ENCODE measurements at places on chromosomes 16 and 17.

DNA sequence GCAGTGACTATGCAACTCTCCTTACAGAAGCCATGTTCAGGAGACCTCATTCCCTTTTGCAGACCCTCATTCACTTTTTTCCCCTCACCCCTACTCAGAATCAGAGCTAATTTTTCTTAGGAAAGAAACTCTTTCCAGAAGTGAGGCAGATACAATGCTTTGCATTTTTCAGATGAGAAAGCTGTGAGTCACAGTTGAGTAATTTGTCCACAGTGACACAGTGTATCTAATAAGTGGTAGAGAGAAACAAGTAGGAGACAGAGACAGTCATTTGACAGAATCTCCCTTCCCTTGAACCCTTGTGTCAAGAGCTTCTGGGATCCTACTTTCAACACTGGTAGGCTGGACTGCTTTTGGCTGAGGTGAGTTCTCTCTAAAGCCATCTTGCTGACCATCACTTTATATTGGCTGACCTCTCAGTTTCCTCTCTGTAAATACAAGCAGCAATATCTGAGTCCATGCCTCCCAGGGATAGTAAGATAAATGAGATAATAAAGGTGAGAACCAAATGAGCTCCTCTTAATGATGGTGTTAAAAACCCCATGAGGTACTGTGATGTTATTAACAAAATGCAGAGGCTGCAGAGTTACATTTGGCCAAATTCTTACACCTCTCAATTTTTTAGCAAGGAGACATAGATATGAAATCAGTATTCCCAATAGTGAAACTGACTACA lies 130.8 kb downstream of the CA10 start:
- DNase-seq = peak; percentile 17

DNA sequence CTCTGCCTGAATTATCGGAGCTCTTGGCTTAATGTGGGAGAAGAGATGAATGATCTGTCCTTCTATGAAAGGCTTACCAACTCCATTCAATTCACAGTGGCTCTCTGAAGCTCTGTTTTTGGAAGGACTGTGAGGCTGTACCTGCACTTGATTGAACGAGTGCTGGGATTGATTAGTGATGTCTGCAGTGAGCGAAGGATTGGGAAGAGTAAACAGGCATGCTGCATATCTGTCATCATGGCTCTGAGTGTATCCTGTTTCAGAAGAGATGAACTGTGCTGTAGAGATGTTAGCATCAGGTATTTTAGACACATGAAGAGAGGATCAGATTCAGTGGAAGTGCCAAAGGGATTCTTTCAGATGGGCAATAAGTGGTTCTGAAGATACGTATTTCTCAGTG lies 564.0 kb downstream of the MAF start:
- no peak for DNase-seq

DNA sequence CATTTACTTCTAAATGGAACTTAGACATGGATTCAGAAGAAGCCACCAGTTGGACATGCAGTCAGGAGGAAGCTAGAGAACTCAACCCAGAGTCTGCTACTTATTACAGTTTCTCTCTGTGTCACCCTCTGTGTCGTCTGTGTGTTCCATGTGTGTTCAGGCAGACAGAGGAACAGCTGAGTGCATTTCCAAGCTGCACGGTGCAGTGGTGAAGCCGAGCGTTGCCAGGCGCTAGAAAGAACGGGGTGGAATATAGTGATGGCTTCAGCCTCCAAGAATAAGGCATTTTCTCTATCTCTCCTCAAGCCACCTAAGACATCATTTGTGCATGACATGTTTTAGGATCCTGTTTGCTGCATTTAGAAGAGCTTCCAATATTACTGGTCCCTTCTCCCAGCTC lies 101.1 kb upstream of the CCL2 start:
- DNase-seq = no peak

- no peak for DNase-seq
These were observed 432.5 kb upstream of the ZFHX3 start for GRCh38 chr16:73480381-73480780.

DNA sequence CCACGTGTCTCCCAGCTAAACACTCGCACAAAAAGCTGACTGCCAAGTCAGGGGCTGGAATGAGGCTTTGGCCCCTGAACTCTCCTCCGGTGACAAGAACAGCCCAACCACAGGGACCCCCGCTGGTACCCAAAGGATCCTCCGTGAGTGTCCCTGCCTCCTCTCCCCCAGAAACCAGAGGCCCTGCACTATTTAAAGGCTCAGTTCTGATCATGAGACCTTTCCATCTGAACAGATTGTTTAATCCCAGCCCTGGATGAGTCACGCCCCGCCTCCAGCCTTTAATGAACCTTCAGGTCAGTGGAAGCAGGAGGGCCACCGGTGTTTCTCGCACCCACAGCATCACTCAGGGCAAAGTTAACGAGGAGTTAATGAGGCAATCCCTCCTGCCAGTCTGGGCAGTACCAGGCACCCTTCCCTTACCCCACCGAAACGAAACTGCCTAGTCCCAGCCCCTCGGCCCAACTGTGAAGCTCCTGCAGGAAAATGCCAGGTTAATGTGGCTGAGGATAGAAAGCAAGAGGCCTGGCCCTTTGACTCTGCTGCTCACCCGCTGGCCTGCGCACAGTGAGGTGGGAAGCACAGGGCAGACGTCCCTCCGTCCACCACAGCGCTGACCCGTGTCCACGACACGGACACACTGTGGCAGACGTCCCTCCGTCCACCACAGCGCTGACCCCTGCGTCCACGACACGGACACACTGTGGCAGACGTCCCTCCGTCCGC lies 32.4 kb downstream of the TIMM22 start:
- peak; percentile 42 for DNase-seq

DNA sequence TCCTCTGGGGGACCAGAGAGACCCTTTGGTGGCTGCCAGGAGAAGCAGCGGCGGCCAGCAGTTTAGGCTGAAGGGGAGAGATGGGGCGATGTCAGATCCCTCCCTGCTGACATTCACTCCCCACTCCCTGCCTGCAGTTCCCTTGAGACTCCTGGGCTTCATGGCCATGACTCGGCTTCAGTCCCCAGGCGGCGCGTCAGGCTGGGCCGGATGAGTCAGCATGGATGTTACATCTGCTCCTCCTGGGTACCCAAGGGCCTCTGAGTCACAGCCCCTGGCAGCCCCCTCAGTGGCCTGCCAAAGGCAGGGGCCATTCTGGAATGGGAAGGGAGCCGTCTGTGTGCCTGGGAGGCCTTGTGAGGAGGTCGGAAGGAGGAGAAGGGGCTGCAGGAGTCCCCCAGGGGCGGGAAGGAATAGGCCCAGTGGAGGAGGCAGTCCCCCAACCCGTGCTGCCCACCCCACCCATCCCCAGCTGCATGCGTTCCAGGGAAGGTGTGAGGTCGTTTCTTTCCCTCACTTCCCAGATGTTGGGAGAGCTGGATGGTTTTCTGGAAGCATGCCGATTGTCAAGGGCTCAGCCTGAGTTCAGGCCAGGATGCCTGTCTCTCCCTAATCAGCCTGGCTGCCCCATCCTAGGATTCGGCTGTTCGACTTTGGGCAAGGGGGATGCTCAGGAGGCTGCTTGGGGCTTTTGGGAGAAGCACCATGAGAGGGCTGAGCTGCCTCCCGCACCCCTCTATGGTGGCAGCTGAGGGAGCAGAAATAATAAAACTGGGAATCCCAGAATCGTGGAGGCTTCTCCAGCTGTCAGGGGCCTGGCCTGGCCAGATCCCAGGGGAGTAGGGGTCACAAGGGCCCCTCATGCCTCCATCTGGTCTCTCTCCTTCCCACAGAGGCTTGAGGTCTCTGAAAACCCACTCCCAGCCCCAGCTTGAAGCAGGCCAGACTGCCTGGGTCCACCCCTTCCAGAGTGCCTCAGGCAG lies 9.7 kb downstream of the RHBDL3 start:
- DNase-seq = peak; percentile 99

Data from H54 (cell line).